GM19239 (cell line): ENCODE measurements at places on chromosomes 16 and 17.

DNA sequence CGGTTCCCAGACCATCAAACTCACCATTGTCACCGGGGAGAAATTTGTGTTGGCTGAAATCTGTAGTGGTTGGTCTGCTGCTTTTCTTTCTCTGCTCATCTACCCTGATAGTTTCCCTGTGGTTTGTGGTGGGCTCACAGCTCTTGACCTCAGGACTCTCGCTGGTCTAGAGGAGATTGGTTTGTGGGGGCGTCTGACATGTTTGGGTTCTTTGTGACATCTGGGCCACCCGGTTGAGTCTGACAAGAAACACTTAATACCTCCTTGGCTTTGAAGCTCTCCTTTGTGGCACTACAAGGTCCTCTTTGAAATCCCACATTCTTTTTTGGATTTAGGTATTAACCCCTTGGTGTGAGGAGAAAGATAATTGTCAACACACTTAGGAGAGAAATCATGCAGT is 662.0 kb downstream of the WWOX start:
- DNase-seq = no peak

- DNase-seq = no peak
Observed at GRCh38 chr16:66269617-66270332, 96.7 kb upstream of the CDH5 start.

DNA sequence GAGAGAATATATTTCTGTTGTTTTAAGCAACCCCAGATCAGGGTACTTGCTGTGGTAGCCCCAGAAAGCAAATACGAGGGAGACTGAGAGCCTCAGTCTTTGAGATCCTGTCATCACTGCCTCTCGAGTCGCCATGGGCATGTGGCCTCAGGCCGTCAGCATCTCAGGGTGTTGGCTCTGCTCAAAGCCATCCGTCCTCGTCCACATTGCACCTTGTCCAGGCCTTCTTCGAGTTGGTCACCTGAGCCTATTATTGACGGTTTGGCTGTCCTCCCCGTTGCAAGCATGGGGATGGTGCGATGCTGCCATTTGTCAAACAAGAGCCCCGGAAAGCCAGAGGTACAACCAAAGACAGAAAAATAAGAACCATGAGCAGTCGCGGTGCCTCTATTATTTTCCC is 136.9 kb downstream of the IRF8 start:
- no peak for DNase-seq

DNA sequence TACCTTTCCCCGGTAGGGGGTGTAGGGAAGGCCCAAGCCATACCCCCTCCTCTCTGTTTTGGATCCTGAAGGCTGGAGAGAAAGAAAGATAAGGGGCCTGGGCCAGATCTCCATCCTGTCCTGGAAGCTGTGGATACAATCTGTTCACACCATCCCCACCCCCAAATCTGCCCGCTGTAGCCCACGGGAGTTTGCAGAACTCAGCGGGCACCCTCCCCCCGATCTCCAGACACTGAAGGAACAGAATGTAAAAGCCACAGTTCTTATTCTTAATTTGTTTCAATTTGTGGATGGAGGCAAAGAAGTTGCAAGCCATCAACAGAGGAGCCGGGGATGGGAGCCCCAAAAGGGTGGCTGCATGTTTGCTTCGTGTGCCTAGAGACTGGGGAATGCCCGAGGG is 27.2 kb downstream of the GJD3 start:
- no peak for DNase-seq

- no peak for DNase-seq
Observed at GRCh38 chr17:15398736-15399331, 57.4 kb upstream of the TEKT3 start.

DNA sequence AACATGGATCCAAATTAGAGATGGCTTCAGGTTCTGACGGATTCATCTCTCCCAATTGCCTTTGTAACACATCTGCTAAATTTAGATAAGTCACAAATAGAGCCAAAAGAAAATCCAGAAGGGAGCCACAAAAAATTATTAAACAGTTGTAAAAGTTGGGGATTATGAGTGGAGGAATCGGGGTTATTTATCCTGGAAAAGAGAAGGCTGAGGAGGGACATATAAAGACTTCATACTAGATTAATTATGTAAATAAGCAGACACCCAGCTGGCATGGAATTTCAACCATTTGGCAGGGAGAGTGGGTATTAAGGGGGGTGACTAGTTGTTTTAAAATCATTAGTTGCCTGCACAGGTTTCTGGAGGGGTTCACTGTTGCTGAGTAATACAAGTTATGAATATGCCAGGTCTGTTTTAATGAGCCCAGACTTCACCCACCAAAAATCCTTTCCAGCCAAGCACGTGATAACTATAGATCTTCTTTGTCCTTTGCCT is 89.6 kb downstream of the CDH13 start:
- DNase-seq = no peak

GRCh38 chr17:17356931-17357270 is 53.7 kb downstream of the NT5M start:
- no peak for DNase-seq

DNA sequence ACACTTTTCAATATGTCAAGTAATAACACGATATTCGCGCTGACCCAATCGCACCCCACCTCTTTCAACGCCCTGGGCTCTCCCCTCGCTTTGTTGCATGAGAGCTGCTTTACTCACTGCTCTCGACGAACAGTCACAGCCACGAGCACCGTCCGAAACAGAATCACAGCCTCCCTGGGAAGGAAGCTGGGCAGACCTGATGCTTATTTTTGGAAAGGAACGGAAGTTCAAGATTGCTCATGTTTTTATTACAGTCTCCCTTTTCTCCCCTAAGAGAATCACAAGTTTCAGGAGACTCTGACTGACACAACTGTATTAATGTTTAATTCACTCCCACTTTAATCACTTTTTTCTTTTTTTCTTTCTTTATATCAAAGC is 67.8 kb downstream of the ANKRD11 start:
- peak; percentile 54 for DNase-seq

GRCh38 chr16:72785171-72785570 is 262.8 kb downstream of the ZFHX3 start:
- no peak for DNase-seq

DNA sequence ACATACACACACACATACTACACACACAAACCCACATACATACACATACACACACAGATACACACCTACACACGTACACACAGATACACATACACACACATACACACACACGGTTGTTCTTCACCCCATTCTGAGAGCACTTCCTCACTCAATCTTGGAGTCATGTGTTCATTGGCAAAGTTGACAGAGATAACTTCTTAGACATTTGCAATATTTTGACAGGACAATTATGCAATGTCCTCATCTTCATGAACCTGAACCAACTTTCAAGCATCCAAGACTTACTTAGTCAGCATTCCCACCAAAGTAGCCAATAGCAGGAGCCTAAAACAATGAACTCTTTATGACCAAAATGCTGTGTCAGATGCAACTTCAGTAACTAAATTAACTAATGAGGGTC is 77.1 kb upstream of the DNAH17 start:
- no peak for DNase-seq

DNA sequence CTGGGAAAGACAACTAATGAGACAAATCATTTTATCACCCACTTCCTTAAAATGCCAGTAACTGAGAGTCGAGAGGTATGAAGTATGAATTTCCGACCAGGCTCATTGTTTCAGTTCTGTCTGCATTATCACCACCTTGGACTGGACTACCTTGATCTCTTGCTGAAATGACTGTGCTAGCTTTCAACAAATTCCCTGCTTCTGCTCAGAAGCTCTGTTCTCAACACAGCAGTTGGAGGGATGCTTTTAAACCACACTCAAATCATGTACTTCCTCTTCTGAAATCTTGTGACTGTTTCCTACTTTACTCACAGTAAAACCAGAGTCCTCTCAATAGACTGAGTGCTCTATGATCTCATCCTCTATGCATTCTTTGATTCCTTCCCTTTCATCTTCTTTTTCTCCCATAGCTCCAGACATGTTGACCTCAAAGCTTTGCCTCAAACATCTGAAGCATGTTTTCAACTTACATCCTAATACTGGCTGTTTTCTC is 195.8 kb downstream of the KCNJ2 start:
- no peak for DNase-seq

GRCh38 chr17:70288540-70289290 is 119.4 kb downstream of the KCNJ2 start:
- DNase-seq = no peak

DNA sequence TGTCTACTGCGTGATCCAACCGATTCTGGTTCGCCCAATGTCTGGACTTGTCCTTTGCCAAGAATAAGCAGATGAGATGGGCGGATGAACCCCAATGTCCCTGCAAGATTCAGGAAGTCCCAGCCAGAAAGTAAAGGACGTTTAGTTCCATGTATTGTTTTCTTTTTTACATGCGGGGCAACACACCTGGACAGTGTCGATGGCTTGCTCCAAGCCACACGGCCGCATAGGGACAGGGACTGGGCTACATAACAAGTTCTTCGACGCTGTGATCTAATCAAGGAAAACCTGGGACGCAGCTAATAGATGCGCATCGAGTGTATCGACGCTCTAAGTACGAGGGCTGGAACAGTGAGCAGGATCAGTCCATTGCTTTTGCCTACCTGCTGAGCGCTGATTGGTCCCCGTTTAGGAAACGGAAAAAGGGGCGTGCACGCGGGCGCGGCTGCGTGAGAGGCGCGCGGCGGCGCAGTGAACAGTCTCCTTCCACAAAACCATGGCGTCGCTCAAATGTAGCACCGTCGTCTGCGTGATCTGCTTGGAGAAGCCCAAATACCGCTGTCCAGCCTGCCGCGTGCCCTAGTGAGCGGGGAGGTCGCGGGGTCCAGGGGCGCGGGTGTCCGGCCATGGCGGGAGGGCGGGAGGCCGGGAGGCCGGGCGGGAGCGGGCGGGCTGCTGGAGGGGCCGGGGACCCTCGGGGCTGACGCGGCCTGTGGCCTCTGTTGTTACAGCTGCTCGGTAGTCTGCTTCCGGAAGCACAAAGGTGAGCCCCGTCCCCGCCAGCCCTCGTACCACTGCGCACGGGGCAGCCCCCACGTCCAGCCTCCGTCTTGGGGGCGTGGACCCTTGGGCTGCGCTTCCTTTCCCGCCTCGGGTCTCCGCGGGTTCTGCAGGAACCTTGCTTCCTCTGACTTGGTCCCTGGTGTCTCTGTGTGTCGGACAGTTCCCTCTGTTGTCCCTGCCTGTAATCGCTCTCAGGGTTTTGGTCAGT is at the start of gene ZNHIT3:
Gene ZNHIT3 (plus strand): TSS at position 478 of the 991 bp plus-strand sequence. CDS start 19 bp downstream, at position 497.
- DNase-seq = peak; percentile 95

- no peak for DNase-seq
Observed at GRCh38 chr16:21614896-21615295, 15.5 kb downstream of the METTL9 start.

- no peak for DNase-seq
Observed at GRCh38 chr16:35639233-35640205, 2180.1 kb downstream of the TP53TG3F start.

GRCh38 chr16:58332997-58333700 is 38.3 kb upstream of the PRSS54 start:
- DNase-seq = no peak

GRCh38 chr17:78300962-78301820 is 58.7 kb downstream of the SOCS3 start:
- DNase-seq = no peak

- DNase-seq = peak; percentile 67
Observed at GRCh38 chr17:16987830-16988601, 16.1 kb upstream of the TNFRSF13B start.

GRCh38 chr17:57982452-57983170 is 5.4 kb downstream of the VEZF1 start:
- DNase-seq = no peak

DNA sequence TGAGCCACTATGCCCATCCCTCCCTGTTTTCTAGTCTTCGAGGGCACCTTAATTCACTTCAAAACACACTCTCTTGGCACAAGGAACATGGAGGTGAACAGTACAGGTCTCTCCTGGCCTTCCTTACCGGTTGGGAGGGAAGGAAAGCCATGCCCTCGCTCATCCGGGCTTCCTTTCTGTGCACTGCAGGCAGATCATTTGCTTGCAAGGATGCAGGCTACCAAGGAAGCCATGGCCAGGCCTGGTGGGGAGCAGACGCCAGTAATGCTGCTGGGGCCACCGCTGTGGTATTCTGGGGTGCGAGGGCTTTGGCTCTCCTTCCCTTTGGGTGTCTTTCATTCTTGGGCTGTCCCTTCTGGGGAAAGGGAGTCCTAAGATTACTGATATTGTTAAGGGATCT is 80.8 kb upstream of the DNAJA2 start:
- DNase-seq = no peak

GRCh38 chr16:89920723-89921122 is 2.1 kb downstream of the MC1R start:
- no peak for DNase-seq

- DNase-seq = peak; percentile 18
Observed at GRCh38 chr16:14658063-14658462, 25.3 kb downstream of the BFAR start.

DNA sequence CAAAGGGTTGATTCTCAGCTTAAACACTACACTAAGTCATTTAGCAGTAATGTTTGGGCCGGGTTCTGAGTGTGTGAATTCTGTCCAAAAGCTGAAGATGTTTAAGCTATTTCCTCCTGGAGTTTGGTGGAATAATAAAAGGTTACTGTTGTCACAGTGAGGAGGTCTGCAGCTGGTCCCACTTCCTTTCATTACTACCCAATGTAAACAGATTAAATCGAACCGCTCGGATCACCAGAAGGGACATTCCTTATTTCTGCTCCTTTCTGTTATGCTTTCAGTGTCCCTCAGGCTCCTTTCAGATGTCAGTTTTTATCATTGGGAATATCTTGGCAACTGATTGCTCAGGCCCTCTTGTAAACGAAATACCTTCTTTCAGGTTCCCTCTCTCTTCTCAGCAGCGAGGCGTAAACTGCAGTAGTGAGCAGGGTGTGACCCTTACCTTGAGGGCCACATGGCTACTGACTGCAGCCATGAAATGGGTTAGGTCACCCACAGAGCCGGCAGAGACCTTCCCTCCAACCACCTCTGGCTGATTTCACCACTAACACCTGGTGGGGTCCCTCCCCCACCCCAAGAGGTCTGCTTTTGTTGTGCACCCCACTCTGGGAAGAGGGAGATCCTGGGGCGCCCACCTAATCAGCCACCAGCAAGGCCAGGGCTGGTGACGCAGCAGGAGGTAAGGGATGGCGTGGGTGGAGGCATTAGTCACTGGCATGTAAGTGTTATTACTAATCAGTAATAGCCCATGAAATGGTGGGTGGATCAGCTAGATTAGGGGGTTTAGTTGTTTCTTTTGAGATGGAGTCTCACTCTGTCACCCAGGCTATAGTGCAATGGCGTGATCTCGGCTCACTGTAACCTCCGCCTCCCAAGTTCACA is 117.6 kb downstream of the VPS53 start:
- no peak for DNase-seq

- DNase-seq = no peak
Observed at GRCh38 chr17:13601776-13602551, at the start of gene HS3ST3A1. Gene HS3ST3A1 (minus strand): TSS chr17:13601929. CDS start chr17:13601129, 800 bp downstream.
